ENCODE measurements at places on chromosomes 3 and 15.

DNA sequence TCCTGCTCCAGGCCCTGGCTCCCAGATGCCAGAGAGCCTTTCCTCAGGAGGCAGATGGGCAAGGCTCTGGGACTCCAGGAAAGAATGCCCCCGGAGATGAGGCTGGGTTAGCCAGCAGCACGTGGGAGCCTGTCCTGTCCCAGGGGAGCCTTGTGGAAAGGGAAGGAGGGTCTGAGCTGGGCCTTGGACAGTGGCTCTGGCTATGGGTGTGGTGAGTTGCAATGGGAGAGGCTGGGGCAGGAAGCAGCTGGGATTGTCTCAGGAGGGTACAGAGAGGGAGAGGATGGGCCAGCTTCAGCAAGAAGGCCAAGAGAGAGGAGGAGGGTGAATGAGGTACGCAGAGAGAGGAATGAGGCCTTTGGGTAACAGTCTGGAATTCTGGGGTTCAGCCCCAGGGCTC is 17.4 kb upstream of the CACNA2D2 start:
- no peak for DNase-seq

DNA sequence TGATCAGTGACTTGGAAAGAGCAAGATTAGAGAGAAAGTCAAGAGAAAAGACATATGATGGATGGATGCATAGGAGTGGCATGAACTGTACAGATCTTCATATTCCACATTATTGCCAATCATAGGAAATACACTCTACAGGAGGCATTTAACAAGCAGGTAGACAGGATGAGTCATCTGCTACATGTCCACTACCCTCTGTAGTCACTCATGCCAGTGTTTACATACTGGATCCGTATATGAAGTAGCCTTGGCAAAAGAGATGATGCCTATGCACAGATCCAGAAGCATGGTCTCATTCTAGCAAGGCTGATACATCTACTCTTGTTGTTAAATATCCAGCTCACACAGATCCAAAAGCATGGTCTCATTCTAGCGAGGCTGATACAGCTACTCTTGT is 632.1 kb downstream of the ROBO2 start:
- DNase-seq, result no peak

DNA sequence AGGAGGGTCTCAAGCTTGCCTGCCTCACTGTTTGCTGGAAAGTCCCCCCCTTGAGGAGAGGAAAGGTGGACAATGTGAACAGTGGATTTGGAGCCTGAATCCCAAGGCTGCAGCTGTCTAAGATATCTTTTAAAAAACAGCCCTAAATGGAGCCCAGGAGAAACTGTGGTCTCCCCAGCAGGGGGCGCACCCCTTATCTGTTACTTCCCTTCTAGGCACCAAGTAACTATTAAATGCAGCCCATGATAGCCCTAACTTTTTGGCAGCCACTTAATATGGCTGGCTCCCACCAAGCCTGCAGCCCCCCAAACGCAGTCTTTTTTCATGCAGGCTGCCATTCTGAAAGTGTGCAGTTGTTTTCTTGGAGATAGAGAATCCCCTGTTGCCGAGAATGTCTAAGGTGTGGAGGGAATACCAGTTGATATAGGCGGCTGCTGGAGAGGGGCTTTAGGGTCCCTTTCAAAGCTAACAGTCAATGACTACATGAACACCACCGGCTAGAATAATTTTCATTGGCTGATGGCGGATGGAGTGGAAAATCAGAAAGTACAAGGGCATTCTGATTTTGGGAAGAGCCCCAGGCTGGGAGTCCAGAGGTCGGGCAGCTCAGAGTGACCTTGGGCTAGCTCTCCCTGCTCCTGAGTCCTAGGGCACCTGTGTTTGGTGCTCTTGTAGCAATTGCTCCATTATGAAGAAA is 1.3 kb downstream of the RHCG start:
- no peak for DNase-seq

- DNase-seq, result peak; percentile 10
Measured at GRCh38 chr3:111715911-111716523, 120.9 kb upstream of the ZBED2 start.

DNA sequence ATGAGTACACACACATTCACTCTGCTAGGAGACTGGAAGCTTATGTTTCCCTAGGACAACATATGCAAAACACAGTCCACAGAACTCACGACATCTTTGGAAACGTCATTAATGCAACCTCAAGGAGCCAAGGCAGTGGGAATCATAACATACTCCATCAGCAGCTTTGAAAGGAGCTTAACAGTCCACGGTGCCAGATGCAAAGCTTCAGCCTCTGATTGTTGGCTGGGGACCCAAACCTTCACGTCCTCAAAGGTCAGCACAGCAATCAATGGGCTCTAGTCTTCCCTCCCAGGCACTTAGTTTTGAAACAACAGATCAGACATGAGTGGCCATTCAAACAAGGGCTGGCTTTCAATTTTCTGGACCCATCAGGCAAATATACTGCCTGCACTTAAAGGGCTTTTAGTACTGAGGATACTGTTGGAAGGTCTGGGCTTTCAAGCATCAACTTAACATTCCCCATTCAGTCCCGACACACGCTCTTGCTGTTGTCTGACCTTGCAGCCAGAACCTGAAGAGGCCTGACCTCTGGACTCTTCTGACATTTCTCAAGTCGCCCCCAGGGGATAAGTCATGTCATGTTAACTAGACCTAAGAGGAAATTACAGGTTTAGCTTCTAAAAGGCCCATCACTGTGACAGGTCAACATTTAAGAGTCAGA is 223.0 kb downstream of the PDZRN3 start:
- DNase-seq, result no peak

DNA sequence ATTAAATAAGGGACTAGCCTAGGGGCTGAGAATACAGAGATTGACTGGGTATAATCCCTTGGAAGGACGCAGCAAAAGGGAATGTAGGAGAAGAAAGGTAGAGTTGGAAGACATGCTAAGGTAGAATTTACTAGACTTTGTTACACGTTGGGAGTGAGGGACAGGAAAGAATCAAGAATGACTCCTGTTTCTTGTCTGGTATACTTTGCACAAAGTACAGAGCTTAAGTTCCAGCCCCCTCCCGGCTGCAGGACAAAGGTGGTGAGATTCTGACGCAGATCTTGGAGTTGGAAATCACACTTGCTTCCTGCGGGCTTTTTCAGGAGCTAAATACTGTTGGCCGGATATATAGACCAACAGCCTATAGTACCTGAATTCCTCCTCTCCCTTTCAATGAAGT is 895 bp downstream of the HYKK start:
- DNase-seq, result no peak

DNA sequence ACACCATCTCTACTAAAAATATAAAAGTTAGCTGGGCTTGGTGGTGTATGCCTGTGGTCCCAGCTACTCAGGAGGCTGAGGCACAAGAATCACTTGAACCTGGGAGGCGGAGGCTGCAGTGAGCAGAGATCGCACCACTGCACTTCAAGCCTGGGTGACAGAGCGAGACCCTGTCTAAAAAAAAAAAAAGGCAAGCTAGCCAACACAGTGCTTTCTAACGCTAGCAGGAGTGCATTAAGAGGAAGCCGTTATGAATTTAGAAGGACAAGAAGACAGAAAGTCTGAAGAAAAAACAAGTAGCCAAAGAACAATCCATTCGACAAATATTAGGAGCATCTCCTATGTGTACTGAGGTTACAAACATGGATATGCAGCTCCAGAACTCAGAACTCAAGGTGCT is 28.6 kb downstream of the BHLHE40 start:
- DNase-seq, result no peak

GRCh38 chr3:87088993-87089841 is 98.3 kb upstream of the VGLL3 start:
- DNase-seq, result no peak

DNA sequence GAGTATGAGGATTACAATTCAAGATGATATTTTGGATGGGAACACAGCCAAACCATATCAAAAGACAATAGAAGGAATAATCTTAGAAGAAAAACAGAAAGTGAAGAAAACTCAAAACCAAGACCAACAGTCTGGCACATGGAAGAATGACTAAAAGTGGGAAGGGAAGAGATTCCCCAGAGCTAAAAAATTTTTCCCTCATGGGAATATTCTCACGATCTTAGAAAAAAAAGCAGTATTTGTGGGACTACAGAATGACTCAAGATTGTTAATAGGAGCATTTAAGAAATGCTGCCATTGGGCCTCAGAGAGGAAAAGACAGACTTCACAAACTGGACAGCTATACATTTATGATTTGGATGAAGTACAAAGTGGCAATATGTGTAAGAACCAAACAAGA is 18.3 kb downstream of the OSTN start:
- DNase-seq, result no peak

GRCh38 chr15:77015646-77016320 is 20.9 kb downstream of the PSTPIP1 start:
- no peak for DNase-seq

GRCh38 chr15:40891810-40892446 is 2.3 kb upstream of the VPS18 start:
- DNase-seq, result no peak

- no peak for DNase-seq
Measured at GRCh38 chr3:136518102-136518501, 234.1 kb downstream of the STAG1 start.

- no peak for DNase-seq
Measured at GRCh38 chr3:9749296-9749644, 482 bp upstream of the OGG1 start.

DNA sequence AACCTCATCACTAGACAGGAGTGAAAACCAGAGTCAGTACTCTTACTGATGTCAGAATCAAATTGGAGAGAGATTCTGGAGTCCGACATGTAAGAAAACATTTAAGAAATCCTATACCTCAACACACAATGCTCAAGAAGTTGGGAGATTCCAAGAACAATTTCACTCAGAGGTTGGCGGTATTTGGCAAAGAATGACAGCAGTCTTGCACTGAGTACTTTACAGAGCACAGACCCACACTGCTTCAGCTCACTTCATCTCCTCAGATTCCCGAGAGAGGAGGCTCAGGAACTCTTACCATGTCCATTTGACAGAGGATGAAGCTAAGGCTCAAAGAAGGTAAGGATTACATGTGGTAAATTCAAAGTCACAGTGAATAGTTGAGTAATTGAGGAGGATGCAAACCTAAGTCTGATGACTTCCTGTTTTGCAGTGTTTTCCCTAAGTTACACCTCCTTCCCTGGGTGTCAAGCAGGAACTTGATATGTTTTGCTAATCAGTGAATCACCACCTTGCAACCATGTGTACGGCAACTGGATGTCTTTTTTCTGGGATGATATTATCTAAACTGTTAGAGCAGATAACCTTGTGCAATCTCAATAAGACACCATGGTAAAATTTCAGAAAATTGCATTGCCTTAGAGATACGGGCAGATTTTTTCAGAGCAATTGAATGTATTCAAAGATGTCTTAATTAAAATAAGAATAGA is 61.3 kb upstream of the MME start:
- no peak for DNase-seq

DNA sequence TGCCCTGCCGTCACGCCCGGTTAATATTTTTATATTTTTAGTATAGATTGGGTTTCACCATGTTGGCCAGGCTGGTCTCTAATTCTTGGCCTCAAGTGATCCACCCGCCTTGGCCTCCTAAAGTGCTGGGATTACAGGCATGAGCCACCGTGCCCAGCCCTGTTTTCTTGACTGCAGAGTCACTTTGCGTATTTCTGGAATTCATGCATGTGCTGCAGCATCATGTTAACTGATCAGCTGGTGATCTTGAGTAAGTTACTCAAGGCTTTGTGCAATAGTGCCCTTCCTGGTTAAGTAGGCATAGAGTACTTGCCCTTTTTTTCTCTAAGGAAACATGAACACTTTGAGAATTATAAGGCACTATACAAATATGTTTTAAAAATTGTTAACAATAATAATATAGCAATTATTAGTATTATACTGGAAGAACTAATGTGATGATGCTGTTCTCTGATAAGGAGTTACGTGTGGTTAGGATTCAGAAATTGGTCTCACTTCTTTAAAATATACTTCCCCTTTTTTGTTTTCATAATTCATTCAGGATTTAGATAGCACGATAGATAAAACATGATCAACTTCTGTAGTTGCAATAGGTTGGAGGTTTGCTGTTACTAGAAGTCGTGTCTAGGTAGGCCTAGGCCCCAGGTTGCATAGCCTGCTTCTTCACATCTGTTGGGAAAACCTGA is 33.6 kb downstream of the GPR171 start:
- DNase-seq, result no peak

- no peak for DNase-seq
Measured at GRCh38 chr15:52042051-52042851, 23.2 kb downstream of the MAPK6 start.

- no peak for DNase-seq
Measured at GRCh38 chr3:50396502-50396901, 37.2 kb upstream of the TMEM115 start.

GRCh38 chr15:71469413-71469812 is 340.9 kb upstream of the NR2E3 start:
- no peak for DNase-seq

DNA sequence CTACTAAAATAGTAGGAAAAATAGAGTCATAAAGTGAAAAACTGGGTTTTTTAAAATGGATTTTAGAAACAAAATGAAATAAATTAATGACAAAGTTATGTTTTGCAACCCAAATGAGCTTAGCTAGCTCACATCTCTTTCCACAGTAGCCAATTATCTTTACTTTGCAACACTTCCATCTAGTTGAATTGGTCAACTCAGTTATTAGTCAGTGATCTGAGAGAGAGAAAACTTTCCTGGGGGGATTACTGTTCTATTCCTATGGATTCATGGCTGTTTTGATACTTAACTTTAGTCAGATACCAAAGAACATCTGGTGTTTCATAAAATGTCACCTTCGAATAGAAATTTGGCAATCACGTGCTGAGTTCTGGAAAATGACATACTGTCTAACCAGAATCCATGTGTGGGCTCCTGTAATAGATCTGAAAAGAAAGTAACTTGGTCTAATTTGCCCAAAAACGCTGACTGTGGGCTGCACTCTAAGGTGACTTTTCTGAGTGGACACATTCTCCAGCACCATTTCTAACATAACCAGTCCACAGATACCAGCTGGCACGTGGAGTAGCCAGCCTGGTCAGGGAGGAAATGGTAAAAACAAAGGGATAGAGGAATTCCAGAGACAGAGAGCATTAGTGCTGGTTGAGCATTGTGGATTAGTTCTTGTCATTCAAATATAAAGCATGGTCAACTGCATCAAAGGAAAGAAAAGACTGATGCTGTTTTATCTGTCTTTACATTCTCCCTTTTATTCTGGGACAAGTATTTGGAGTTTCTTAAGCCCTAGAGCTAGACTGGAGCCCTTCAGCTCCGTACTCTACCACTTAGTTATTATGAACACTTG is 45.2 kb upstream of the CCDC80 start:
- no peak for DNase-seq

DNA sequence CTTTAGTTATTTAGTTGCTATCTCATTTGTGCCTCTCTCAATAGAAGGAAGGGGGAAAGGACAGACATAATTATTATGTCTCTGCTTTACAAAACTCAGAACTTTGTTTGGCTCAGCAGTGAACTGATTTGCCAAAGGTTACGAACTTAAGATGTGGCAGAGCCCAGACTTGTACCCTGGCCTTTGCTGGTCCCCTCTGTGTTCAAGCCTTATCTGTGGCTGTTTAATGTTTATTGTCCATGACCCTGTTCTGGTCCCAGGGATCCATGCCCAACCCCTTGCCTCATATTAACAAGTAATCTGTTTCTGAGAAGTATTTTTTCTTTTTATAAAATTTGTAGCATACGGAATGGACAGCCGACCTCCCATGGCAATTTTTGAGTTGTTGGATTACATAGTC is 10.7 kb downstream of the SNAPC5 start:
- DNase-seq, result no peak

All from stimulated activated CD4-positive, alpha-beta T cell treated with anti-CD3 and anti-CD28 coated beads, Interleukin-1b, Interleukin-23, amount 100 ng/mL, for 1 hour (primary cell).